CD4-positive, alpha-beta T cell (primary cell): ENCODE measurements at places on chromosomes 1 and 21.

GRCh38 chr1:116570358-116571214 is at the start of gene CD58:
Gene CD58 (minus strand): TSS chr1:116571026. CDS start chr1:116570972, 54 bp downstream.
- peak; percentile 91 for DNase-seq

DNA sequence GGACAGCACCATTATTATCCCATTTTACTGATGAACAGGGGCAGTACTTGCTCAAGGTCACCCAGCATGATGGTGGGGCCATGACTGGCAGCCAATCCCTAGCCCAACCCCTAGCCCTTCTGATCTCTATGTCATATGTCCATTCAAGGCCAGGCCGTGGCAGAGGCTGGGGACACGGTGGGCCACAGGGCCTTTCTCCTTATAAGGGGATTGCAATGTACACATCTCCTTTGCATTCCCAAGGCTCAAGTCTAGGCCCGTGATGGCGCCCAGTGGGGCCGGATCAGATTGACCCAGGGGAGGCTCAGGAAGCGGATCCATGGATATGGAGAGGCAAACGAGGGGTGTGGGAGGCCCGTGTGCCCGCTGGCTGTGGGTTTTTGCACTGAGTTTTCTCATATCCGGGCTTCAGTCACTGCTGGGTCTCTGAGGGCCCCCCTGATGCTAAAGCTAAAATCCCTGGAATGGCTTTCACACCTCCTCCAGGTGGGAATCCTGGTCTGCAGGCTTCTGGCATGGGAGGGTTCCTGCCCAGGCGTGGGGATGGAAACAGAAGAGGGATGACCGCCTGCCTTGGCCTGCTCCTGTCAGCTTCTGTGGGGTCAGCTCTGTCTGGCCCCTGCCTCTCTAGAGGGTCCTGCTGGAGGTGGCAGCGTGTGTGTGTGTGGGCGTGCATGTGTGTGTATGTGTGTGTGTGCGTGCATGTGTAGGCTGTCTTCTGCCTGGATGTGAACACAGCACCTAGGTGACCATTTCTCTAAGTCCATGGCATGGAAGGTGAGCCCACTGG is 2.1 kb downstream of the MYOM3 start:
- no peak for DNase-seq

DNA sequence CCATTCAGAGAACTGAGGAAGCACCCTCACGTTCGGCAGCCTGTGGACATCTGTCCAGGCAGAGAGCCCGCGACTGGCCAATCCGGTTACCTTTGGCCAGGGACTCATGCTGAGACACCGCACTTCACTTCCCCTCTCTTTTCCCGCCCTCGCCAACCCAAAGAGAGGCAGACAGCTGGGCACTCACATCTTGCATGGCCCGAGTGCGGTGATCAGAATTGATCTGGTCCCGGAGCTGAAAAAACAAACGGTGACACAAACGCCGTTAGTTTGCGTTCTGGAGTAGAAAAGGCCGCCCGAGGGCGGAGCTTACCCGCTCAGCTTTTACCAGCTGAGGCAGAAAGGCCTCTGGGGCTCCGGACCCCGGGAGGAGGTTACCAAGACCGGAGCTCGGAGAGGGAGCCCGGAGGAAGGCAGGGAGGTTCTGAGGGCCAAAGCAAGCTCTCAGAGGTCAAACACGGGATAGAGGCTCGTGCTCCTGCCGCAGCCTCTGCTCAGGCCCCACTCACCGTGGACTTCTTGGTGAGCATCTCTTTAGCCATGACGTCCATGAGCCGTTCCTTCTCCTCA is 376 bp downstream of the SF3A3 start:
- DNase-seq: no peak

DNA sequence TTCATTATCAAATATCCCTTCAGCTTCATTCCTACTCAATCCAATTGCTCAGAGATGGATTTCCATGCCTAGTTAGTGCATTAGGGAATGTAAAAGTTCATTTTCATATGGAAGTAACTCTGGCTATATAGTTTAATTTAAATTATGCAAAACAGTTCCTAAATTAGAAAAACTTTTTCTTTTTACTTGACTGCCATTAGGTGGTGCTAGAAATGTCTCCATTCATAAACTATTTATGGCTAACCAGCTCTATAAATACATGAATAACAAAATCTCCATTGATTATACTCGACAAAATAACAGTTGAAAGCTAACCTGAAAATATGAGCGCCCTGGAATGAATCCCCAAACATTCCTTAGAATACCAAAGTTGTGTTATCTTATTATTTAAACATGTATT is 311.4 kb downstream of the USH2A start:
- DNase-seq: no peak

DNA sequence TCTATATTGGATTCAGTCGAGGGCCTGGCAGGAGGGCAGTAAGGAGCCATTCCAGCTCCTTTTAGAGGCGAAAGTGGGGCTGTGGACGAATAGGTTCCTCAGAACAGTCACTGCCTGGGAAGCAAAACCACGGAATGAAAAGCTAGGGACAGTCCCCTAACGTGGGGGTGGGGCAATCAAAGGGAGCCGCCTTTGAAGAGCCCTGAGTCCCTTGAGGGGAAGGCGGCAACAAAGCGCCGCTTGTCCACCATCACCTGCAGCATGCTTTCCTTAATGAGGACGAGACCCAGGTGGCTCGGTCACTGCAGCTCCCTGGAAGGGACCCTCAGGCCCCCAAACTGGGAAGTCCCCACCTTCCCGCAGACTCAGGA is 184.7 kb downstream of the ETS2 start:
- no peak for DNase-seq

DNA sequence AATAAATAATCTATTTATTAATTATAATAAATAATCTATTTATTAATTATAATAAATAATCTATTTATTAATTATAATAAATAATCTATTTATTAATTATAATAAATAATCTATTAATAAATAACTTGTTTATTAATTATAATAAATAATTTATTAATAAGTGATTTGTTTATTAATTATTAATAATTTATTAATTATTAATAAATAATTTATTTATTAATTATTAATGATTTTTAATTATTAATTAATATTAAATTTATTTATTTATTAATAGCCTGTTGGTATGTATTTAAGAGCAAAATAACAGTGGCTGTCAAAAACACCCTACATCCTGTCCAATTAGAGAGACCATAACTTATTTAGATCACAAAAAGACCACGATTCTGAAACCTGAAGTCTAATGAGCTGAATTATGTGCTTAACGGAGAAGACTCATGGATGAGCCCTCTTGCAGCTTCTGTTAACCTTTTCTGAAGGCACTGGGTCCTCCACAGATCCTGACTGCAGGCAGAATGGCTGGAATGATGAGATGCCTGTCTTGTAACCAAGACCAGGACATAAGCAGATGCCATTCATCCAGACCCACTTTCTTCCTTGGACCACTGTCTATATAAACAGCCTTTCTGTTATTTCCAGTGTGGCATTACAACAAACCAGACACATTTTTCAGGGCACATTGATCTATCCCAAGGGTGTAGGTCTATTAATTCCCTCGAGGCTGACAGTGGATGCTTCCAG is 134.2 kb downstream of the SETD4 start:
- no peak for DNase-seq

GRCh38 chr1:242946206-242946605 is 308.9 kb downstream of the CEP170 start:
- no peak for DNase-seq

DNA sequence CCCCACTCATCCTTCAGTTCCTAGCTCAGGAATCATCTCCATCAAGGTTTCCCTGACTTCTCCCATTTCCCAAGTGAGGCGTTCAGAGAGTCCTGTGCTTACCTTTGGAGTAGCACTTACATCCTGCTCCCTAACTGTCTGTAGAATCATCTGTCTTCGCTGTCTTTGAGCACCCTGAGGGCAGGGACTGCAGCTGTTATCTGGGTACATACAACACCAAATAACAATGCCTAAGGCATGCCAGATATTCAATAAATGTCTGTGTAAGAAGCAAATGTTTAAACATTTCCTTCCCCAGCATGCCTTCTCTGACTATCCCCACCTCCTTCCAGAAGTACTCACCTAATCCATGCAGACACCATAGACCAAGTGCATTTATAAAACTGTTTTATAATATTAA is 65.4 kb downstream of the JAK1 start:
- no peak for DNase-seq

- no peak for DNase-seq
These were observed 333.6 kb downstream of the KCTD3 start for GRCh38 chr1:215900684-215901083.

DNA sequence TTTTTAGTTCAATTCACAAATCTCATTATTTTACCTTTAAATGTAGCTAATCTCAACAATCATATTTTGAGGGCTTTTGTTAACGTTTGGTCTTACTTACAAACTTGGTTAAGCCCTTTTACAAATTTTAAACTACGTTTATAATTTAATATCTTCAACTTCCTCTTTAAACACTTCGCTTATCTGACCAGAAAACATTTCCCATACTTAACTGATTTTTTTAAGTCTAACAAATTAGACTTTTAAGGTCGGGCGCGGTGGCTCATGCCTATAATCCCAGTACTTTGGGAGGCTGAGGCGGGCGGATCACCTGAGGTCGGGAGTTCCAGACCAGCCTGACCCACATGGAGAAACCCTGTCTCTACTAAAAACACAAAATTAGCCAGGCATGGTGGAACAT is 300.9 kb downstream of the LMX1A start:
- no peak for DNase-seq
